ENCODE measurements at places on chromosomes 4 and X.

- DNase-seq = no peak
These were observed 105.1 kb upstream of the DCLK2 start for GRCh38 chr4:149973181-149973580.

DNA sequence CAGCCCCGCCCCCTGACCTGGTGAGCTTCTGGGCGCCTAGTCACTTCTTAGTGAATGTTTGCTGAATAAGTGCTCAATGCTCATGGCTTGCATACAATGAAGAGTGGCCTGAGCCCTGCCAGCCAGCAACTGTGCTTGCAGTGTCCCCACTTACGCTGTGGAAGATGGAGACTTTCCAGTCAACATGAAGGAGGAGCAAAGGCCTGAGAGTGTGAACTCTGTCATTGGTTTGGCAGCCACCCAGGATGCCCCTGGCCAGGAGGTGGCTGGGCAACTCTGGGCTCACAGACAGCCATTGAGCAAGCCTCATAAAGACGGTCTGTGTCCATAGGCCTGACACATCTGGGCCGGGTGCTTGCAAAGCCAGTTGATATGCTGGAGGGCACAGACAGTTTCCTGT lies 72.1 kb upstream of the MAMLD1 start:
- no peak for DNase-seq

DNA sequence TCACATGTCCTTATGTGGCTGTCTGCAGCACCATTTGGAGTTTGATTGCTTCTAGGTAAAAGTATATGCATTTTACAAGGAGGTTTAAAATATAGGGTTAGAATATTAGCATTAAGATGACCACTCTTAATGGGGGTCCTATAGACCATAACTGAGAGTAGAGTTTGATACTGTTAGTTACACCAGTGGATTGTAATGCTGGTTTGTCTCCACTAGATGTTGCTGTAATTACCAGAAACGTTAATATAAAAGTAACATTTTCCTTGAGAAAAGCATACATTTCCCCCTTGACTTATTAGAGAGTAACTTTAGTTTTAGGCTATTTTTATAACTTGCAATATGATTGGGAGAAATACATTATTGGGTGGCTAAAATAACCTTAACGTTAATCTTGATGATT lies 93.0 kb downstream of the ZXDA start:
- DNase-seq = no peak

DNA sequence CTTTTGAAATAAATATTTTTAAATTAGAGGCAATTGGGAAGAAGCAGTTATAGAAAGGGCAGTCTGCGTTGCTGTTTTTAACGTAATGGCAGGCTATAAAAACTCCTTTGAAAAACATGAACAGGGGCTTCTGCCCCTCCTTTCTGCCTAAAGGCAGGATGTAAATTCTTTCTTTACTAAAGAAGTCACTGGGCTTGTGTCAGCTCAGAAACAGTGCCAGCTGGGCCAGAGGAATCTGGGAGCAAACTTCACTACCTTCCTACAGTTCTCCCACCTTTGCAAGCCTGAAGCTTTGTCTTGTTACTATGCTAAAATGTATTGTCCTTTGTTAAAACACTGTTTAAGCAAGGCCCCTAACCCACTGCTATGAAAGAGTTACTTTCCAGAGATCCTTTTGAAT lies 1664.8 kb downstream of the RPA4 start:
- DNase-seq = no peak

Measured in T-helper 2 cell treated with Interferon-gamma antibody and Interleukin-4, amounts not matched to agents 5 μg/mL and 100 μg/mL, for 36 hours (primary cell).